Mammary microvascular endothelial cell (primary cell): ENCODE measurements at places on chromosomes 11 and 22. TPM values are rescaled to one million over a fixed set of nuclear protein-coding genes. Genes with fewer than 3 reads are reported as not detected.

Gene MS4A3
- total RNA-seq, result not detected in 2 replicates

Gene CD3E
- not detected in 2 replicates for total RNA-seq

Gene MN1
- total RNA-seq, result 2.1 and 2.9 TPM in 2 replicates

Gene GGT1
- total RNA-seq, result 2.5 and 4.8 TPM in 2 replicates

Gene OR5A1
- total RNA-seq, result not detected in 2 replicates

Gene MS4A1
- total RNA-seq, result not detected in 2 replicates

Gene RASL10A
- total RNA-seq, result 0.07 and 0.20 TPM in 2 replicates

Gene SRSF8
- 21.4 and 27.7 TPM in 2 replicates for total RNA-seq

Gene CFAP300
- total RNA-seq, result not detected in 2 replicates

Gene PGA5
- not detected in 2 replicates for total RNA-seq

Gene SLC35E4
- 28.3 and 31.1 TPM in 2 replicates for total RNA-seq

Gene OR5B21
- total RNA-seq, result not detected in 2 replicates

Gene PLEKHA7
- total RNA-seq, result 0.94 and 1.1 TPM in 2 replicates

Gene OR51B5
- total RNA-seq, result not detected in 2 replicates

Gene MORC2
- total RNA-seq, result 14.2 and 18.5 TPM in 2 replicates

Gene P2RX6
- total RNA-seq, result not detected in 2 replicates

Gene GRIK4
- total RNA-seq, result 0.13 and 0.15 TPM in 2 replicates

Gene MUC6
- not detected in 2 replicates for total RNA-seq

Gene CBLIF
- not detected in 2 replicates for total RNA-seq

Gene MRGPRE
- total RNA-seq, result not detected in 2 replicates

Gene DGAT2
- 0.44 and 2.5 TPM in 2 replicates for total RNA-seq

Gene SGSM1
- 0.05 TPM in 1 of 2 replicates, not detected in the other for total RNA-seq

Gene KIAA0930
- 29.0 and 49.7 TPM in 2 replicates for total RNA-seq

Gene OSM
- not detected in 2 replicates for total RNA-seq

Gene SPA17
- total RNA-seq, result 14.2 and 16.4 TPM in 2 replicates

Gene CD81
- total RNA-seq, result 259 and 308 TPM in 2 replicates

Gene TMEM121B
- total RNA-seq, result 0.10 and 0.33 TPM in 2 replicates

Gene ENTHD1
- not detected in 2 replicates for total RNA-seq

Gene ADAMTS8
- not detected in 2 replicates for total RNA-seq

Gene ELMOD1
- total RNA-seq, result not detected in 2 replicates

Gene SYNGR1
- total RNA-seq, result 0.54 and 0.67 TPM in 2 replicates

Gene LRRC10B
- total RNA-seq, result not detected in 2 replicates

Gene OR4A16
- not detected in 2 replicates for total RNA-seq

Gene C11orf42
- total RNA-seq, result not detected in 2 replicates

Gene ASPHD2
- 0.87 and 2.5 TPM in 2 replicates for total RNA-seq

Gene ELF5
- not detected in 2 replicates for total RNA-seq

Gene CARD18
- total RNA-seq, result not detected in 2 replicates

Gene KRTAP5-8
- not detected in 2 replicates for total RNA-seq

Gene NRGN
- total RNA-seq, result 21.7 and 24.4 TPM in 2 replicates

Gene CARD16
- 171 and 181 TPM in 2 replicates for total RNA-seq

Gene GRM5
- total RNA-seq, result 0.07 and 0.15 TPM in 2 replicates

Gene KIRREL3
- total RNA-seq, result under 0.01 TPM in 1 of 2 replicates, not detected in the other

Gene FOXRED1
- 17.4 and 25.7 TPM in 2 replicates for total RNA-seq

Gene KRTAP5-7
- total RNA-seq, result not detected in 2 replicates

Gene OR4D5
- not detected in 2 replicates for total RNA-seq

Gene KIAA1671
- 29.1 and 30.2 TPM in 2 replicates for total RNA-seq

Gene CNIH2
- not detected in 2 replicates for total RNA-seq

Gene OR10A2
- total RNA-seq, result not detected in 2 replicates

Gene SLC22A8
- not detected in 2 replicates for total RNA-seq

Gene CCDC73
- total RNA-seq, result not detected in 2 replicates

Gene C22orf39
- total RNA-seq, result 24.0 and 24.2 TPM in 2 replicates
